Aortic smooth muscle cell (primary cell): ENCODE measurements at places on chromosomes 6 and 20. TPM values are rescaled to one million over a fixed set of nuclear protein-coding genes. Genes with fewer than 3 reads are reported as not detected.

MRPL18 gene
- total RNA-seq, result 66.6 and 78.7 TPM in 2 replicates

C2 gene
- total RNA-seq, result 2.8 and 4.3 TPM in 2 replicates

FAM83C gene
- not detected in 2 replicates for total RNA-seq

WFDC10B gene
- not detected in 2 replicates for total RNA-seq

KHDC1L gene
- total RNA-seq, result not detected in 2 replicates
